ENCODE measurements at places on chromosomes 3 and 15.

DNA sequence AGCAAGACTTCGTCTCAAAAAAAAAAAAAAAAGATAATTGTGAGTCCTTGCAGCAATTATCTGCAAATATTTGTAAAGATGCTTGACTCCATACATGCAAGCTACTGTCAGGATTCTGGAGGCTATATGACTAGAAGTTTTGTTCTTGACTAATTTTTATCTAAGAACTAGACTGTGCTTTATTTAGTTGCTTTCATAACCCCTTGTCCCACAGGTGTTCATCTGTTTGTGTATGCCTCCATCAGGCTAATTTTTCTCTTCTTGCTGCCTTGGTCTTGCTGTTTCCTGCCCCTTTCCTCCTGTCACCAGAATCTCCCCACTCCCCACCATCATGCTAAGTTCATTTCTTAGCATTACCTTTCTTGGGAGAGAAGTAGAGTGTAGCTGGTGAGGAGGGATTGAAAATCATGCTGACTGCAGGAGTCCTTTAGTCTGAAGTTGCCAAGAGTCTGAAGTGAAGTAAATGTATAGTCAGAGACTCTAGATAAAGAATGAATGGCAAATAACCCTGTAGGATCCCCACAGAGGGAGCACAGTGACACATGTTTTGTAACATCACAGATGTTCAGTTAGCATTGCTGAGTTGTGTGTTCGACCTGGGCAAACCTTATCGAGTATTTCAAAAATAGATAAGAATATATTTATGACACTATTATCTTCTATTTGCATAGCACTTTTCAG lies 12.5 kb downstream of the ST3GAL6 start:
- DNase-seq, result no peak

DNA sequence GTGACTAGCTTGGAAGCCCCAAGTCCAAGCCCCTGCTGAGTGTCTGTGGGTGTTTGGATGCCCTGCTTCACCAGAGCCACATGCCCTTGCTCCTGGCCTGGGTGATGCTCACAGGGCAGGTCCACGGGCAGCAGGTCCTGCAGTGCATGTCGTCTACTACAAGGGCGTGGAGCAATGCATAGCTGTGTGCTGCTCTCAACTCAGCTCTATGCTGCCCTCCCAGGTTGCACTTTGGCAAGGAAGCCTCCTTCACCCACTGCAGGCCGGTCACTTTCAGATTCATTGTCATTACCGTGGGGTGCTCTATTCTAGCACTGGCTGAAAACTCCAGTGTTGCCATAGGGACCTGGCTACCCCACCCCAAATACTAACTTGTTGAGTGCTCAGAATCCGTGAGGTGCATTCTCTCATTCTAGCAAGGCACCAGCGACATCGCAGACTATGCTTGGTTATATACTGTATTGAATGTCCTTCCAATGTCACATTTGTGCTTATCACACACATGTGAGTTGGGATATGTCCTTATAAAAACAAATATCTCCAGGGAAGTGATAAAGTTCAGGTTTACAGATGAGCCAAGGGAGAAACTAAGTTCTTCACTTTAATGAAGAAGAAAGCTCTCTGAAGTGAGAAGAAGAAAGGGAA lies 51.8 kb downstream of the GRAMD1C start:
- no peak for DNase-seq

DNA sequence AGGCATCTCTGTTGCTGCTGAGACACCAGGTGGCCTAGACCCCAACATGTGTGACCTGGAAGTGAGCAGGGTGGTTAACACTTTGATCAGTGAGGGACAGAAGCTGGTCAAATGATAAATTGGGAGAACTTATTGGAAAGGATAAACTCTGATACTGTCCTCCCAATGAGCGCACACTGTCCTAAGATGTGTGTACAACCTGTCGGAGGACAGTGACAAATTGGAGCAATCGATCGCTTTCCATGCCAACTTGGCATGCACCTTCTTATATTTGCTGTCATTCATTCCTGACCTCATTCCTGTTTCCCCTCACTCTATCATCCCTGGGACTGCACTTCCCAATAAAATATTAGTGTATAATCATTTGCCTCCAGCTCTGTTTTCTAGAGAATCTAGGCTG lies 198.7 kb upstream of the PROK2 start:
- DNase-seq, result no peak

DNA sequence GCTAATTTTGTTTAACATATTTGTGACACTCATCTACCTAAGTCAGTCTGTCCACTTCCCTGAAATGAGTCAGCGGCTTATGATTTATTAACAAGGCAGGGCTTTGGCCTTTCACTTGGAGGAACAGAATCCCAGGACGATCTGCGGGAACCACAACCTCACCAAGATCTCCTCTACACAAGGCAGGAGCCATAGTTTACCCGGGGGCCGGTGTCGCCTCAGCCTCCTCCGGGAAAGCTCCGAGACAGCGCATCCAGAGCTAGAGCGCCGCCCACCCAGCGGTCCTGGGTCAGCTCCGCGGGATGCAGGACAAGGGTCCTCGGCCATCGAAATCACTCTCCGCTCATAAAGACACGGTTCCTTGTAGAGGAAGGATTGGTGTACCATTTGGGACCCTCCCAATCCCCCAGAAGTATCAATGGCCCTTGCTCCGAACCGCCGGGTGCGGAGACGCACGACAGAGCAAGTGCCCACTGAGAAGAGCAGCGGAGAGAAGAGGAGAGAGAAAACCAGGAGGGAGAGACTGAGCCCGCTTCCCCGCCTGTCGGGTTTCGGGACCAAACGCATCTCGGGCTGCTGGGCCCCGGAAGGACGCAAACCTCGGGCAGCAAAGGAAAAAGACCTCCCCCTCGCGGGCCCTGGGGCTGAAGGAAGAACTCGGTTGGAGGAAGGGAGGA lies 13.1 kb upstream of the ALCAM start:
- DNase-seq, result no peak

GRCh38 chr3:111864821-111865656 lies 6.0 kb downstream of the PHLDB2 start:
- DNase-seq, result no peak

GRCh38 chr3:197317250-197317963 lies 19.0 kb upstream of the DLG1 start:
- no peak for DNase-seq

DNA sequence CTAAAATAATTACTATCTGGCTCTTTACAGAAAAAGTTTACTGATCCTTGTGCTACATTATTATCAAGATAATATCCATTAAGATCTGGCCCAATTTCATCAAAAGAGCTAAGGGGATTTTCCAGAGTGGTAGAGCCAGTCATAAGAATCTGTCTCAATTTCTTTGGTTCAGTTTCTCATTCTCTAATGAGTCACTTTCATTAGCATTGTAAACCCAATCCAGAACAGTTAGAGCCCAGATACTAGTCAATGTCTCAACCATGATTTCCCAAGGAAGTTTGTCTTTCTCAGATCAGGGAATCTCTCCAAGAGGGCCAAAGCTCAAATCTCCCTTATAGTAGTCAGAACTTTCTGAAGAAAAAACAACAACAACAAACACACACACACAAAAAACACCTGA lies 131.1 kb upstream of the PPP2R3A start:
- DNase-seq, result no peak

GRCh38 chr3:131694376-131694775 lies 191.6 kb upstream of the MRPL3 start:
- DNase-seq, result no peak

- DNase-seq, result no peak
Observed at GRCh38 chr3:42590989-42591756, 513 bp downstream of the SS18L2 start.

DNA sequence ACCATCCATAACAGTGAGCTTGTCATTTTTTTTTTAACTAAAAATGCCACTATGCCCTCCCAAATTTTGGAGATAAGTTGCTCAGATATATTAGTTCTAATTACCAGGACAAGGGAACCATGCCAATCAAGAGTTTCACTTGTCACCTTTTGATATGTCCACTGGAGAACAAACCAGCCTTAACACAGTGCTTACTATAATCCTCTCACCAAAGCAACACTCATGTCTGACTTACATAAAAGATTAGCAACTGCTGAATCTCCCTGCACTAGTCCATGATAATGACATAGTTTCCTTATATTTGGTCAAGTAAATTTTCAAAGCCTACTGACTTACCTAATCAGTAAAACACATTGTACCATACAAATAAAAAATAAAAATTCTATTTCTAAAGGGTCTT lies 44.4 kb downstream of the TTBK2 start:
- DNase-seq, result no peak

DNA sequence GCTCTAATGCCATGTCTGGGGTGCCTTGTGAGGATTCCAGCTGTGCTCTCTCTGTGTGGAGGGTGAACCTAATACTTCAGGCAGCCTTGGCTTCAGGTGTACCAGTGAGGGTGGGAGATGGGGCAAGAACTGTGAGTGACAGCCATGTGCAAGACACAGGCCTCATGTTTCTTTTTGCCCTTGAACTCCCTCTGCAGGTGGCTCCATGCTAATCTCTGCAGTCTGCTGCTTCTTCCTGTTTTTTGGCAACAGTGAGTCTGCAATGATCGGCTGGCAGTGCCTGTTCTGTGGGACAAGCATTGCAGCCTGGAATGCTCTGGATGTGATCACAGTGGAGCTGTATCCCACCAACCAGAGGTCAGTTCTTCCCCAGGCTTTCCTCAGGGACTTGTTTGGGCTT lies 189.3 kb downstream of the SV2B start:
- no peak for DNase-seq

GRCh38 chr15:39154776-39155175 lies 426.1 kb upstream of the THBS1 start:
- DNase-seq, result no peak

DNA sequence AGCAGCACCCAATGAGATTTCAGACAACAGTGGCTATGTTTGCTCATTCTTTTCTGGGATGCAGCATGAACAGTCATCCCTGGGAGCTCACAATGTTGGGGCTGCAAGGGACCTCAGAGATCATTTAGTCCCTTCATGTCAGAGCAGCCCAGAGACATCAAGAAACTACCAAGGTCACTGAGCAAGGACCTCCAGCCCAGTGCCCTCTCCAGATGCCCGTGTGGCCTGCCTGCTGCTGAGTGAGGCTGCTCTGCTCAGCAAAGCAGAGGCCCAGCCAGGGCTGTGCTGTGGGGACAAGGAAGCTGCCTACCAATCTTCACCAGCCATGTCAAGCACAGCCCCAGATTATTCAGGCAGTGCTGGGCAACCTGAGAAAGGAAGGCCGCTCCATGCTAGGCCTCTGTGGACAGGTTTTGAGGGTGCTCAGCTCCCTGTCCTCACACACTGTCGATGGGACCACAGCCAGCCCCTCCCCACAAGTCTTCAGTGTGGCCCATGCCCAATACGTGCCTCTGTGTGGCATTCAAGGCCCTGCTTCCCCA lies 99.7 kb downstream of the DAPK2 start:
- DNase-seq, result no peak

- DNase-seq, result no peak
Observed at GRCh38 chr15:69059557-69059943, 45.1 kb downstream of the NOX5 start.

DNA sequence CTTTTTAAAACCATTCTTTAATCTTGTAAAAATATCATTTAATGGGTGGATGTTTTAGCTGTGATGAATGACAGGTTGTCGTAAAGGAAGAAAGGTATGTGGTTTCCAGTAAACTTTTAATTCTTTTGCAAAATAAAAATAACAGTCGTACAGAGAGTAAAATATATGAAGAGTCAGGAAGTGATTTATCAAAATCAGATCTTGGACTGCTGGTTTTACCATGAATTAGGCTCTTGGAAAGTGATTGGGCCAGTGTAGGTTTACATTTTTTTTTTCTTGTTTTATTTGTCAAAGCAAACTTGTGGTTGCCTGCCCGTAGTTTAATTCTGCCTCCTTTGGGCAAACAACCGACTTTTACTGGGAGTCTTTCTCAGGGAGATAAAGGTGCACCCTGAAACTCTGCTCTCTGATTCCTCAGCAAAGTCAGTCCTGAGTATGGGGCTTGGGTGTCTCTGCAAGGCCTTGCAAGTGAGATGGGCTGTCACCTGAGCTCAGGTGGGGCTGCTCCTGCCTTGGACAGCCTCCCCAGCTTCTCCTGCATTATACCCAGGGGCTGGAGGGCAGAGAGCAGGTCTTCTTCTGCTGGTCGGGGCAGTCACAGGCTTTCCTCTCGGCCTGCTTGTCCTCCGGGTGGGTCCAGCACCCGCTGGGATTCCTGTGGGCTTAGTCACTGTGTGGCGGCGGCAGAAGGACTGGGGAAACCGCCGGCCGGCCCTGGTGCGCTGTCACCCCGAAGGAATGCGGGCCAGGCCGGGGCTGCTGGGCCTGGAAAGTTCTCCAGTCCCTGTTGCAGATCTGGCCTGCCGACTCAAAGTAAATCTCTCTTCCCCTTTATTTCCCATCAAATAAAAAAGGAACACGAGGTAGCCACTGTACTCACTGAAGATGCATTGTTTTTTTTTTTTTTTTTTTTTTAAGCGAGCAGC lies 79.0 kb downstream of the IGF1R start:
- no peak for DNase-seq

DNA sequence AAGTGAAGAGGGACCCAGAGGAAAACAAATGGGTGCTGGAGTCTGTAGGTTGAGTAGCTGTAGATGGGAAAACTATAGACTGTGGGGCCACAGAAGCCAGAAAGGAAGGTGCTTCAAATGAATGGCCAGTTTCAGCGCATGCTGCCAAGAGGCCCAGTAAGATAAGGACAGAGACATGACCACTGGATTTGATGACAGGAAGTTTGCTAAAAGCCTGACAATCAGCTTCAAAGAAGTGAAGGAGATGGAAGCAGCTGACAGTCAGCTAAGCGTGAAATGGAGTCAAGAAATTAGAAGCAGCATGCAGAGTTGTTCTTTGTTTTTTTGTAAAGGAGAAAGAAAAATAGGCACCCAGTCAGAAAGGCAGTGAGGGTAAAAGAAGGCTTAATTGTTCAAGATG lies 24.9 kb downstream of the TXNRD3 start:
- no peak for DNase-seq

GRCh38 chr3:81277853-81278252 lies 483.6 kb downstream of the GBE1 start:
- no peak for DNase-seq

- no peak for DNase-seq
Observed at GRCh38 chr3:186082150-186082549, 26.7 kb downstream of the ETV5 start.

- no peak for DNase-seq
Observed at GRCh38 chr3:51955893-51956770, 951 bp downstream of the GPR62 start.

- no peak for DNase-seq
Observed at GRCh38 chr3:45872569-45872968, 13.8 kb upstream of the CCR9 start.

GRCh38 chr3:159453945-159454344 lies 534.7 kb upstream of the IL12A start:
- no peak for DNase-seq

DNA sequence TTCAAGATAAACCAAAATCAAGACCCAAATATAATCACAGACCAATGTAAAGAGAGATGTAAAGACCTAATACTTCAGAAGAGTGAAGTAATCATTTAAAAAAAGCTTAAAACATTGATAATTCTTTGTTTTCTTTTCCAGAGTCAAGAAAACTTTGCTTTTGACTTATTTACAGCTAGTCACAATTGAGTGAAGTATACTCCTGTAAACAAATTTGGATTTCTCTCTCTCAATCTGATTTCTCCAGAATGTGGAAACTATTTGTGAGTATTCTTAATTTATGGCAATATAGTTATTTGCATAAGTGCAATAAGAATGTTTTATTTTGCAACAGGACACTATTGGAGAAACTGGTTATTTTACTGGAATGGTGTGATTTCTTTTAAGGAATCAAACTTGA lies 43.7 kb upstream of the ZBTB20 start:
- DNase-seq, result no peak

Measured in stimulated activated CD4-positive, alpha-beta T cell treated with anti-CD3 and anti-CD28 coated beads, Interleukin-12 subunit alpha, Interleukin-12 subunit beta, amount 100 ng/mL, for 48 hours (primary cell).